Activated gamma-delta T cell (primary cell): ENCODE measurements at places on chromosomes 4 and X.

DNA sequence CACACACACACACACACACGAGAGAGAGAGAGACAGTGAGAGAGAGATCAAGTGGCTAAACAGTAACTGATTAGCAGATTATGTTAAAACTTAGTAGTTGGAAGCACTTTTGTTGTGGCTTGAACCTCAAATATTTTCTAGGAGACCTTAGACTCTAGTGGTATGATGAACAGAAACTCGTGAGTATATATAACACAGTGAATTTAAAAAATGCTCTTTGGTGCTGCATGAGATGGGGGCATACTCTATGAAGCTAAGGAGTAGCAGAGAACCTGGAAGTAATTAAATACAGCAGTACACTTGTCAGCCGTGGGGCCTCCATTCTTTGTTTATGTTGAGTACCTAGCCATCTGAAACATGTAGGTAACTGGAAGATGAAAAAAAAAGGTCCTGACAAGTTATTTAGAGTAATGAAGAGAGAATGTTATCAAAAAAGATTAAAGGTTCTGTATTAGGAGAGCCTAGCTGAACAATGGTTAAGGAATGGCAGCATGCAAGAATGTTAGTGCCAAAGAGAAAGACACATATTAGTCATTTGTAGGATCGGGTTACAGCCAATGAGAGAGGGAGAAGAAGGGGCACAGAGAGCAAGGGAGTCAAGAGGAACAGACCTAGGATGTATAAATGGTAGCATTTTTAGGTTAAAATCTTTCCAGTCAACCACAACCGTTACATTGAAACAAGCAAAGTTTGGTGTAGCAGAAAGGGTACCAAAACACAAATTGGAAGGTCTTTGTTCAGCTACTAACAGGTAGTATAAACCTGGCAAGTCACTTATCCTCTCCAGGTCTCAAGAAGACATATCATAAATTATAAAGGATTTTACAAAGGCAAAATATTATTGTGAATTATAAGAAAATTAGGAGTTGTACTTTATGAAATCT, 316.7 kb upstream of the DIPK2B start:
- no peak for DNase-seq

DNA sequence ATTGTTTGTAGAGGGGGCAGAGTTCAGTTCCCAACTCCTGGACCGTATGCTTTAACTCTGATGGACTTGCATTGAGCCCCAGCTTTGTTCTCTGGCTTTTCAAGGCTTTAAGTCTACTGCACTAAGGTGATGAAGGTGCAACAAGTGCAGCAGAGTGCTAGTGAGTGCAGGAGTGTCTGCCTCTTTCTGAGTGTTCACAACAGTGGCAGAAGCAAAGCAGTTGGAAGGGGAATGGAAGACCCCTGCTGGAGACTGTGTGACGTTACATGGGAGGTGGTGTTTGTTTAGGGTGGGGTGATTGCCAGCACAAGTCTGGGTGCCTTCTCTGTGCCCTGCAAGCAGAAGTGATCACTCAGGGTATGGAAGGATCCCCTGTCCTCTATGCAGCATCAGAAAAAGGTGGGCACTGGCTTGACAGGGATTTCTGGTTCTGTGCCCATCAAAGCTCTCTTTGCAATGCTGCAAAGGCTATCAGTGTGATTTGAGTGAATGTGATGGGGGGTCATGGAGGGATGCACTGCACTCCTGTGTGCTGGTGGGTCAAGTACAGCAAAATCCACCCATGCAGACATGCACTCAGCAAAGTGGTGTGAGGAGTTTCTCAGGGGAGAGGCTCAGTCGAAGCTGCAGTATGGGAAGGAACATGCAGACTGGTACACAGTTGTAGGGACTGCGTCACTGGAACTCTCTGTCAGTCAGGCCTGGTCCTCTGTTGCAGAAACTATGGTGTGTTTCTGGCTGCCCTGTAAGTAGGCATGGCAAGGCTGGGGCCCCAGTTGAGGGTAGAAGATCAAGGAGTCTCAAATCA, 70.9 kb upstream of the UGT2B7 start:
- no peak for DNase-seq

GRCh38 chr4:103024996-103025395, 5.5 kb upstream of the SLC9B1 start:
- DNase-seq: no peak

DNA sequence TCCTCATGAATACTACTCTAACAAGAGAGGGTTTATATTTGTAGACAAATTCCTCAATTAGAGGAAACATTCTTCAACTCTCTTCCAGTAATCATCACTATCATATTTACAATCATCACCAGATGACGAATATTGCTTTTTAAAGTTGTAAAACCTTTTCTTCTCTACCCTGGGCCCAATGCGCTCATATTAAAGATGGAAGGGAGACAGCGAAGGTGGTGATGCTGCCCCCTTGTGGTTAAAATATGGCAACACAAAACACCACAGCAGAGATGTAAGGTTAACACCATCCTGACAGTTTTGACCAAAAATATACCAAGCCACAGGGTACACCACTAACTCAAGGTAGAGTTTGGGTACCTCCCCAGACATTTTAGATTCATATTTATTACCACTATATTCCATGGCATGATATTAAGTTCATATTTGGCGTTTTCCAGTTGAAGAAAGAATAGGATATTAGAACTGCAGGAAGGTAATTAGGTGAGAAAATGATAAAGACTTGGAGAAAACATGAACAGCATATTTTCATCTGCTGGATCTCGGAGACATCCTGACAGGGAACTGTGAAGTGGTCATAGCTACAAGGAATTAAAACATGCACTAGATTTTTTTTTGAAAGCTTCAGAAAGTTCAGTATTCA, 72.8 kb downstream of the SLC9A7 start:
- DNase-seq: no peak

GRCh38 chrX:34778916-34779315, 121.8 kb upstream of the TMEM47 start:
- no peak for DNase-seq

DNA sequence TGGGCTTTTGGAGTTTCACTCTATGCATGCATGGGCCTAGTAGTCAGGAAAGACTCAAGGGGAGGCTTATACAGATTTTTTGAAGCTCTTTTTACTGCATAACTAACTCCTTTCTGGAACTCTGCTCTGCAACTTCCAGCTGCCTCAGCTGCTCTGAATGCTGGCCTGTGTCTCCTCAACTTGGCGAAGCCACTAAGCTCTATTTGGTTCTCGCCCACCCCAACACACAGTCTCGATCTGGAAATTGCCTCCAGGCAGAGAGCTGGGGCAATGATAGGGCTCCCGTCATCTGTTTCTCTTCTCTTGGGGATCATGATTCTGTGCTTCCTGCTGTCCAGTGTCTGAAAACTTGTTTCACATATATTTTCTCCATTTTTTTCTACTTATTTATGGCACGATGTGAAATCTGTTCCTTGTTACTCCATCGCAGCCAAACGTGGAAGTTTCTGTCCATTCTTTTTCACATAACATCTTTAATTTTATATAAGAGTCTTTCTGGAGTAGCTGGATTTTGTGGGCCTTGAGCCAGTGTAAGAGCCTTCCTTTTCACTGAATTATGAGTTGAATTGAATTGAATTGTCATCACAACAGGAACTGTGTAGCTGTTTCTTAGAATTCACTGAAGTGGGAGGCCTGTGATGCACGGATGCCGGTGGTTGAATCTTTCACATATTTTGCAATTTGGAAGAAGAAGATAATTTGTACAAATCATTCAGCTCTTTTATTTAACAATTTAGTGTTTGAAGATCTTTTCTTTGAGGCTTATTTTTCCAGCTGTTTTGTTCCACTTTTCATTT, 9.0 kb downstream of the ZNF275 start:
- DNase-seq: no peak

DNA sequence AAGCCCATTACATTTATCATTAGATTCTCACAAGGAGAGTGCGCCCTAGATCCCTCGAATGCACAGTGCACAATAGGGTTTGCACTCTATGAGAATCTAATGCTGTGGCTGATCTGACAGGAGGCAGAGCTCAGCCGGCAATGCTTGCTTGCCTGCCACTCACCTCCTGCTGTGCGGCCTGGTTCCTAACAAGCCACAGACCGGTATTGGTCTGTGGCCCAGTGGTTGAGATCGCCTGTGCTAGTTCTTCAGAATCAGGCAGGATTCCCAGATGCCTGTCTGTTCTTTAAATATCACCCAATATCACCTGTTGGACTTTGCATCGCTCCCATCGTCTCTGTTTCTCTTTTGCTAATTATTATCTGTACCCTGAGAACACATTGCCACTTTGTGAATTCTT, 14.0 kb downstream of the DSPP start:
- DNase-seq: no peak

DNA sequence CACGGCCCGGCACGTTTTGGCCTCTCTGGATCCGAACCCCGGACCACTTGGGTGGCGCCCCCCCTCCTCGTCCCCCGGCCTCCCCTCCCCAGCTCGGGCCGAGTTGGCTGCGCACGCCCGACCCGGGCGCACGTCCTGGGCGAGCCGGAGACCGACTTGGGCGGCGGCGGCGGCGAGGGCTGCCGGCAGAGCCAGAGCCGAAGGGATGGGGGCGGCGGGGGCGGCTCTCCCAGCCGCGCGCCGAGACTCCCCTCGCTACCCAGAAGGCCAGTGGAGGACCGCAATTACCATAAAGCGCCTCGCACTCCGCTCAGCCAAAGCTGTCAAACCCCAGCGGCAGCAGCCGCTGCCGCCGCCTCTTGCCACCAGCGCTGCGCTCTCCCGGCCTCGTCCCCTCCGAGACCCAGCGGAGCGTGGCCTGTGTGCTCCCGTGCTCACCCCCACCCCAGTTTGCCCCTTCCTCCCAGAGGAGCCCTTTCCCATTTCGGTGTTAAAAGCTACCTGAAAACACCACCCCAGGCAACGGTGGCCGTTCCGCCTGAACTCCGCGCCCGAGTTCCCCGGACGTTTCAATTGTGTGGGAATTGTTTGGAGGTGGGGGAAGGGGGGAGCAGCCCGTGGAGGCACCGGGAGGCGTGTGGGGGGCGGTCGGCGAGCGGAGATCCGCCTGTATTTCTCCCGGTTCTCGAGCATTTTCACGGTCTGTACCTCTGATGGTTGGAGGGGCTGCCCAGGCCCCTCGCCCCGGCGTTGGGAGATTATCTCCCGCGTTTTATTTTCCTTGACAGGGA, 701 bp upstream of the BCOR start:
- peak; percentile 62 for DNase-seq

DNA sequence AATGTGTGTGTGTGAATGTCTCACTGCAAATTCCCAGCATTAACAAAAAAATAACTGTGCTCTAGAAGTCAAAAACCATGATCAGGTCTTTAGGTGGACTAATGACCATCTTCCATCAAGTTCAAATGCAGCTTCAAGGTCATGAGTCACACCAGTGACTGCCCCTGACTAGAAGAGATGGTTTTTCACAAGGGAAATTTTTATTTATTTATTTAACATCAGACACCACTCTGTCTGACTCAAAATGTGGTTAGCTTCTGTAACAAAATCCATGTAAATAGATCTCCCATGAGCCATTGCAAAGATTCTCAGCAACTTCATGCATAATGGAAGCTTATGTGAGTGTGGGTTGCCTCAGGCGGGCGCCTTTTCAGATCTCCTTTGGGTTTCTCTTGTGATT, 219.2 kb downstream of the KIT start:
- no peak for DNase-seq

GRCh38 chr4:146273204-146273901, 59.0 kb downstream of the REELD1 start:
- no peak for DNase-seq

DNA sequence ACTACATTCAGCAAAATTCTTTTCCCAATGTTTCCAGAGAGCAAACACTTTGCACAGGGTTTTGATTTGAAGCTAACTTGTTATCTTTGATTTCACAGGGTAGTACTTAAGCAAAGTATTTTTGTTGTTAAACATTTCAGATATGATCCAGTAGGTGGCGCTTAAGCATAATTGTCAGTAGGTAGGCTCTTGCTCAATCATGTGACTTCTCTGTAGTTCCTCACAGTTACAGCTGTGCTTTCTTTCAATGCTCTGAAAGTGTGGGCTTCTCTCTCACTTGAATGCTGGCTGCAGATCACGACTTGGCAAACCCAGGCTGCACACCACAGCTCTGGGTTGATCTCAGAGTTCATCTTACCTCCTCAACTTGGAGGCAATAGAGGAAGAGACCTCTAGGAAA, 1016.5 kb downstream of the SH3BGRL start:
- no peak for DNase-seq

DNA sequence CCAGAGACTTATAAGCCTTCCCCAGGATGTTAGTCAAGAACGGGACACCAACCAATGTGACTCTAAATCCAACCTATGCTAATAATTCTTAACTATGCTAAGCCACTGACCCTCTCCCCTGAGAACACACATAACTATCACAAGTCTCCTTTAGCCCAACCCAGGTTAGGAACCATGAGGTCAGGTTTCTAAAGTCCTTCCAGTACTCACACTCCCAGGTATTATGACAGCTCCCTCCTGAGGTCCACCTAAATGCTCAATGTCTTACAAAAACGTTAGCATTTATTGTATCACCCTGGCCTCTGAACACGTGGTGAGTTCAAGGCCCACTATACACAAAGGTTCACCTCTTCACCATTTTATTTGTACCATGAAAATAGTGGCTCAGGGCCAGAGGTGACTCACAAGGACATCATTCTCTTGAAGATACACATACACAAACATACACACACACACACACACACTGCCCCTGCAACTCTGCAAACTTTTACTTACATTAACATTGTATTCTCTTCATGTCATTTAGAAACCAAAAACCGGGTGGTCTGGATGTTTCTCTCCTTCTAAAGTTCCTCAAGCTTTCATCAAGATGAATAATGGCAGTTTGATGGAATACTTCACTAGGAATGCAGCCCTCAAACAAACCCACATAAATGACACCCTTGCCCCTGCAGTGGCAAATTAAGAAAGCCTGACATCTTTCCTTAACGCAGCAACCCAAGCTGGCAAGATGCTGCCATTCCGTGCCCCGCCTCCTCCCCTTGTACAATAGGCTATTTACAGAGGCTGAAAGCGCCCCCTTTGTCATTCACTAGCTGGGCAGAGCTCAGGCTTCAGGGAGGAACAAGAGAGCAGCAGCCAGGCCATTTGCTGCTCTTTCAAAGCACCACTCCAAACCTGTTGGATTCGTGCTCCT, 17.7 kb downstream of the ACSL1 start:
- DNase-seq: no peak

GRCh38 chr4:7890635-7891393, 48.8 kb downstream of the AFAP1 start:
- DNase-seq: no peak

- no peak for DNase-seq
Observed at GRCh38 chr4:45910511-45910910, 213.3 kb downstream of the GABRG1 start.

DNA sequence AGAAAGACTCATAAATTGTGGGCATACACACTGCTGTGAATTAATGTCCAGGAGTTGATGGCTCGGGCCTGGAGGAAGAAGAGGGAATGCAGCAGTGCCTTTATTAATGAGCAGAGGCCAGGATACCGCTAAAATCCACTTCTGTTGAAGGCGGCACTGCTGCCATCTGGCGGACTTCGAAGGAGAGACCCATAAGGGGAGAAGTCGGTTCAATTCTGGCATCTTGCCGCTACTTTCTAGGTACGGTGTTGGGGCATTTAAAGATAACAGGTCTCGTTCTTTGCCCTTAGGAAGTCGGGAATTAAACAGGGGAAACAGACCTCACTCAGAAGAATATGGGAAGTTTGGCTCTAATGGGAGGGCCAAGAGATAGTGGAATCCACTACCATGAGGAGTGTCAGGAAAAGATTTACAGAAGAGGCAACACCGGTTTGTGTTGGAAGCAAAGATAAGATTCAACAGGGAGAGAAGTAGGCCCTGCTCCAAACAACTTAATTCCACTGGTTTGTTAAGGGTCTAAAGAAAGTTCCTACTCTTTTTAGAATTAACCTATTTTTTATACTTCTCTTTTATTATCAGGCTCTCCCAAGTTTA, 133.6 kb upstream of the GIMD1 start:
- DNase-seq: no peak

- no peak for DNase-seq
Observed at GRCh38 chr4:78629991-78630541, 78.5 kb downstream of the ANXA3 start.
